ENCODE measurements at places on chromosomes 2 and 18.

- DNase-seq: no peak
These were observed 225.3 kb upstream of the PXDN start for GRCh38 chr2:1969701-1970015.

- no peak for DNase-seq
These were observed 48.1 kb upstream of the HPCAL1 start for GRCh38 chr2:10254373-10255188.

DNA sequence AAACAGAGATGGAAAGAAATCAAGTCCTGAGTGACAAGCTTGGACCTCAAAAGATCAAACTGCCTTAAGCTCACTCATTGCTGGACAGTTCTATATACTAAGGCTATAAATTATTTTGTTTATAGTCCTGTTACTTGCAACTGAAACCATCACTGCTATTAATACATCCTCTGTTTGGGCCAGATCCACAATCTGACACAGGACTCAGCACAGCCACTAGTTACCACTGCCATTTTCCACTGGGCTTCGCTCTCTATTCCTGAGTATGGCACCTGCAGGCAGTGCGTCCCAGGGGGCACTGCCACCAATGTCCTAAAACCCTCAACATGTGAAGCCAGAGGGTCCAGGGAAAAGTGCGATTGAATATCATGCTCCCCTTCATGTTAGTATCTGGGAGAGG lies 52.3 kb downstream of the CYP26B1 start:
- DNase-seq: no peak

- peak; percentile 14 for DNase-seq
These were observed 703 bp downstream of the UGGT1 start for GRCh38 chr2:128091726-128092080.

- peak; percentile 8 for DNase-seq
These were observed 26.9 kb upstream of the DTNB start for GRCh38 chr2:25700221-25700660.

DNA sequence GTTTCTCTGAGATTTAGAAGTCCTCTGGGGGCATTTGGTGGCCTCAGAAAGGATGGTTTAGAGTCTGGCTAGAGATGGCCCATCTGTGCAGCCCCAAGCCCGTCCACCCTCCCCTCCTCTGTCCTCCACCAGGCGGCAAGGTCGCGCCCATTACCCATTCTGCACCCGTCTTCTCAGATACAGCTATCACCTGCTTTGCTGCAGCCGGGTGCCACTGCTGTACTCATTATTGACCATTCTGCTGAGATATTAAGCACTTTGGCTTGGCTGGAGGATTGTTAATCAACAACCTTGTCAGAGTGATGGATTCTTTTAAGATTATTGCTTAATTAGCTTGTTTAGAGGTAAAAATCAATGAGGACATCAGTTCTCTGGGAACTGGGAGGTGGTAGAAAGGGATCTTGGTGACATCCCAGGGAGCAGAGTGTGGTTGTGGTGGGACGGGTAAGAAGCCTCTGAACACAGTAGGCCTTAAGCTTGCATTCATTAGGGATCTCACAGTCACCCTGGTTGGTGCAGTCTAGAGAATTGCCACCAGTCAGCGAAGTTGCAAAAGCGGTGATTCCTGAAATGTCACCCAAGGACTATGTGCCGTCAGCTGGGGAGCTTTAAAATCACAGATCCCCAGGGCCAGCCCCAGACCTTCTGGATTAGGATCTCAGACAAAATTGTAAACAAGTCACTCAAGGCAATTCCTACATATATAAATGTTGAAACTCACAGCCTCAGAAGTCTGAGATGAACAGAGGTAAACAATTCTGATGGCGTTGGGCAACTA lies 90.9 kb downstream of the CAPN13 start:
- no peak for DNase-seq

DNA sequence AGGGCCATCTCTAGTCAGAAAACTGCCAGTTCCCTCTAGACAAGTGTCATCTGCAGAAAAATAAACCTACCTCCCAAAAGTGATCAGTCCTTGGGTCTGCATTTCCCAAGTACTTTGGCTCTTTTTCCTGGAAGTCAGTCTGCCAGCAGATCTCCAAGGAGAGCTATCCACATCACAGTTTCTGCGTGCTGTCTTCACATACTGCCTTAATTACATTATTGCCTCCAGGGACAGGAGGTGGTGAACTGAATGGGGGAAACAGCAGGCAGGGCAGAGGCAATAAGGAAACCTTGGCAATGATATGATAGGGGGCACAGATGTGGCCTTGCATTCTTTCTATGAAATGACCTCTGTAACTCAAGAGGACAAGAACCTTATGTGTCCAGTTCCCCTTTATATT lies 105.9 kb upstream of the SIX2 start:
- no peak for DNase-seq

DNA sequence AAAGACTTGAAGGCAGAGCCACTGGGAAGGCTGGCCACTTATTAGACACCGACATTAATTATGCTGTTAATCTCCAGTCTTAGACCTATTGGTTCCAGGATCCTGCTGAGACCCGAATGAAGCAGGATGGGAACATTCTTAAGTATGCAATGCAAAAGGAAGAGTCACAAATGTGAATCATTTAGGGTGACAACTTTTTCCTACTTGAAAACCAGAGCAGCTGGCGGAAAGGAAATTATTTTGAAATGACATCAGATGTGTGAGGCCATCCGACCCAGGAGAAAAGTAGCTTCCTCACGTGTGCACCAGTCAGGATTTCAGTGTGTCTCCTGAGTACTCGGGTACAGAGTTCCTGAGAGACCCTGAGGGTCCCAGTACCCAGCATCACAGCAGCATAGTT lies 222.9 kb upstream of the NCKAP5 start:
- no peak for DNase-seq

DNA sequence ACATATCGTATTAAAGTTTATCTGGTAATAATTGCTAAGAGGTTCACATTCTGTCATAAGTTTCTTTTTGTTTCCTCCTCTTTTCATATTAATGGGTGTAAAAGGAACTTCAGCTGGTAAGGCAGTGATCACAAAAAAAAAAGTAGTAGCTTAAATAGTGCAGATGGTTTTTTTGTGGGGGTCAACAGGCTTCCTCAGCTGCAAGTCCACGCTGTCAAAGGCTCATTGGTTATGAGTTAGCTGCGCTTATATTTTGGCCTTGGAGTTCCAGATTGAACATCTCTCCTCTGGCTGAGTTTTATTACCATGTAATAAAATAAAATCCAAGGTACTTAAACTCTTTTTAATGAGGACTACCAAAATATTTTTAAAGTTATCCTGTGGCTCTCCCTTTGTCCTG lies 277.0 kb upstream of the ZEB2 start:
- DNase-seq: no peak

DNA sequence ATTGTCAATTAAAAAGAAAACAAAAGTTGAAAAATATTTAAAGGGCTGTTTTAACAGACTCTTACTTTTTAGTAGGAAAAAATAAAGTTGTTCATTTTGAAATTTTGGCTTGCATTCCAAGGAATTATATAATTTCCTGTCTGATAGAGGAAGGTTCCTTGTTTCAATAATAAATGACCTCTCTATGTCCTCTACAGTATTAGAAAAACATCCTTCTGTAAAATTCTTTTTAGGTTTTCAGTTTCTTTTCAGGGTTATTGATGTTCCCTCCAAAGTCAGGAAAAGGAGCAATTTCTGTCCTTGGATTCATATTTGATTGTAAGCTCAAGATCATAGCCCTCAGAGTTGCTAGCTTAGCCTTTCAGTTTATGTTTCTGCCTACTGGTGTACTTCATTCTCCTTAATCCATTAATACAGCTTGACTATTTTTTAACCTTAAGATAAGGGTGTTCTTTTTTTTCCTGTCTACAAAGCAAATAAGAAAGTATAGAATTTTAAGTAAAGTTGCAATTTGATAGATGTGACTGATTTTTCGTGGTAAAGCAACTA lies 125.2 kb upstream of the COL3A1 start:
- DNase-seq: no peak

- DNase-seq: no peak
These were observed 59.0 kb downstream of the TPGS2 start for GRCh38 chr18:36769611-36770314.
